ENCODE measurements at places on chromosomes 1 and 21. TPM values are rescaled to one million over a fixed set of nuclear protein-coding genes. Genes with fewer than 3 reads are reported as not detected.

Gene LCE1B
- total RNA-seq = not detected

DNA sequence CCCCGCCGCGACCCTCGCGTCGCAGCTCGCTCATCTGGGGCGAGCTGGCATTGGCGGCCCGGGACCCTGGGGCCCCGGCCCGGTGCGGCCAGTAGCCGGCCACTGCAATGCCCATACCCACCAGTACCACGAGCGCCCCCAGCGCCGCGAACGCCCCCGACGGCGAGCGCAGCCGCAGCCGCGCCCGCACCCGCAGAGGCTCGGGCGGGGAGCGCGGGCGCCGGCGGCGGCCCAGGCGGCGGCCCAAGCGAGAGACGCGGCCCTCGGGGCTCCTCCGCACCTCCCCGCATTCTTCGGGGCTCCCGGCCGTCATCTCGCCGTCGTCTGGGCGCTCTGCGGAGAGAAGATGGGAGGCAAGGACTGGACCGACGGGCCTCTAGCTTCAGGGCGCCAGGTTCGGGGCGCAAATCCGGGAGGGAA lies 2.2 kb downstream of the TMEM200B start:
- DNase-seq = no peak

DNA sequence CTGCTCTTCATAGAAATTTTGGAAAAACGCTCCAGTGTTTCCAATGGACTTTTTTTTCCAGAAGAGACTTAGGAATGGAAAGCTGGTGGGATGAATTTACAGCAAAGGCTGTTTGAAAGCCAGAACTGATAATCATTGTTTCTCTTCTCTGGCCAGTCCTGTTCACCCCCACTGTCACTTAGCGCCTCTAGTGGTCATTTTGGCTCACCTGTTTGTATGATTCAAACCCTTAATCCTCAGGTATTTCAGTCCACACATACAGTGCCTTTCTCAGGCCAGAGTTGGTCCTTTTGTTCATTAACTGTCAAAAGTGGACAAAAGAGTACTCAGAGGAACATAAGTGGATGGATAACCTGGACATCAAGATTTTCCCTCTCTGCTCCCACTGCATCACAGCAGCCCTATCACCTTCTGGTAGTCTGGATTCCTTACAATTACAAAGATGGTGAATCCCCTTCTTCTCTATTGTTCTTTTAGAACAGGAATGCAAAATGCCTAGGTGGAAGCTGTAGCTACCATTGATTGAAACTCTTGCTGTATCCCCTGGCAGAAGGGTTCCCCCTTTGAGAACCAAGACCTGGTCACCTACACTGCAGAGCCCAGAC lies 177.6 kb upstream of the OLFM3 start:
- peak; percentile 20 for DNase-seq

DNA sequence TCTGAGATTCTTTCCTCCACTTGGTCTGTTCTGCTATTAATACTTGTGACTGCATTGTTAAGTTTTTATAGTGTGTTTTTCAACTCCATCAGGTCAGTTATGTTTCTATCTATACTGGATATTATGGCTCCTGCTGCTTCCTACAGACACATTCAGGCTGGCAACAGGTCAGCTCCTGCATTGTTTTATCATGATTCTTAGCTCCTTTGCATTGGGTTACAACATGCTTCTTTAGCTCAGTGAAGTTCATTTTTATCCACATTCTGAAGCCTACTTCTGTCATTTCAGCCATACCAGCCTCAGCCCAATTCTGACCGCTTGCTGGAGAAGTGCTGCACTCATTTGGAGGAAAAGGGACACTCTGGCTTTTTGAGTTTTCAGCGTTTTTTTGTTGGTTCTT lies 37.3 kb upstream of the F3 start:
- DNase-seq = no peak

Gene TMEM52
- total RNA-seq = 0.67 TPM

GRCh38 chr21:36776981-36777617 lies 78.2 kb downstream of the SIM2 start:
- DNase-seq = no peak

GRCh38 chr1:3603156-3603555 lies 8.2 kb downstream of the MEGF6 start:
- no peak for DNase-seq

DNA sequence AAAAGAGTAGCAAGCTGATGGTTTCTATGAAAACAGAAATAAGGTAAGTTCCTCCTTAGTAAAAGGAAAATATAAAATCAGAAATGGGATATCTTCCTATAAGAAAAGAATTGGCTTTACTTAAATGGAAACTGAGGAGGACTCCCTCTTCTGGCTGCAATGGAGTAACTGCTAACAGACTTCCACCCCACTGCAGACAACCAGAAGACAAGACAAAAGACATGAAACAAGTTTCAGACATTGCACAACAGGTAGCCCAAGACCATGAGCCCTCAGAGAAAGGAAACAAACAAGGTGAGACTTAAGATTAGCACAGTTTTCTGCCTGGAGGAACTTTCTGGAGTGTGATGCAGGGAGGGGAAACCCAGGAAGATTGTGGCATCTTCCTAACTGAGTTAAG lies 17.0 kb upstream of the OLFML2B start:
- DNase-seq = peak; percentile 60

DNA sequence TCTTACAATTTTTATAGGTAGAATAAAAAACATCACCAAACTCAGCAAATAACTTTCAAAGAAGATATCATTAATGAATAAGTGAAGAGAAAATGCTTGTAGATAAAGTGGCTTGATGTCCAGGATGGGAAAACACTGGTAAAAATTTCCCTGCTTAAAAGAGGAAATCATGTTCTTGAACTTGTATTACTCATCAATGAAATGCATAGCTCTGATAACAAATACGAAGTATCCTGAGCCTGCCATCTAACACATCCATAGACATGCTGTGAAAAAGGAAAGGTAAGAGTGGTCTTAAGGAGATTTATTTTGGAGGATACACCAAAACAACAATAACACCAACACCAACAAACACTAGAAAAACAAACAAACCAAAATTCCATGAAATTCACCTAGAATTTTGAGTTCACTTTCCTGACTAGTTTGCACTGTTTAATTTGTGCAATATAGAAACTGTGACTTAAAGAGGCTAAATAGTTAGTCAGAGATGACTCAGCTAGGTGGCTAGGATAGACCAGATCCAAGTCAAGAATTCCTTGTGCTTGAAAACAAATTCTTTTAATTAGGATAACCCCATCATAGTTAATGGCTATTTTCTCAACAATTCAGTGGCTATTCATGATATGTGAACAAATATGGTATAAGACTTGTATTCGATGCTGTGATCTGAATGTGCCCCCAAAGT lies 179.8 kb upstream of the KCNK2 start:
- DNase-seq = no peak

DNA sequence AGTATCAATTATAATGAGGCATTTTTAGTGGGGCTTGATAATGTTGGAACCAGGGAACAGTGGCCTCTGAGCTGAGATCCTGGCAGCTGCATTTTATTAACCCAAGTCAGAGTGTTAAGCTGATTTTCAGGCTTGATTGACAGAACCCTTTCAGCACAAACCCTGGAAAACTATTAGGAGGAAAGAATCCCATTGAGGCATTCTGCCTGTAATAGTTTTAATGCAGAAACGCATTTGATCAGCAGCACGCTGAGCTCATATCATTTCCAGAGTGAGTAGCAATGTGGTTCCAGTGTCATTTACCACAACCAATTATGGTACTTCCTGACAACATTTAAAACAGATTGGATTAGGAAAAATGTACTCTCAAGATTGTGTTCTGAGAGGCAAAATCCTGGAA lies 78.3 kb upstream of the BARHL2 start:
- no peak for DNase-seq

DNA sequence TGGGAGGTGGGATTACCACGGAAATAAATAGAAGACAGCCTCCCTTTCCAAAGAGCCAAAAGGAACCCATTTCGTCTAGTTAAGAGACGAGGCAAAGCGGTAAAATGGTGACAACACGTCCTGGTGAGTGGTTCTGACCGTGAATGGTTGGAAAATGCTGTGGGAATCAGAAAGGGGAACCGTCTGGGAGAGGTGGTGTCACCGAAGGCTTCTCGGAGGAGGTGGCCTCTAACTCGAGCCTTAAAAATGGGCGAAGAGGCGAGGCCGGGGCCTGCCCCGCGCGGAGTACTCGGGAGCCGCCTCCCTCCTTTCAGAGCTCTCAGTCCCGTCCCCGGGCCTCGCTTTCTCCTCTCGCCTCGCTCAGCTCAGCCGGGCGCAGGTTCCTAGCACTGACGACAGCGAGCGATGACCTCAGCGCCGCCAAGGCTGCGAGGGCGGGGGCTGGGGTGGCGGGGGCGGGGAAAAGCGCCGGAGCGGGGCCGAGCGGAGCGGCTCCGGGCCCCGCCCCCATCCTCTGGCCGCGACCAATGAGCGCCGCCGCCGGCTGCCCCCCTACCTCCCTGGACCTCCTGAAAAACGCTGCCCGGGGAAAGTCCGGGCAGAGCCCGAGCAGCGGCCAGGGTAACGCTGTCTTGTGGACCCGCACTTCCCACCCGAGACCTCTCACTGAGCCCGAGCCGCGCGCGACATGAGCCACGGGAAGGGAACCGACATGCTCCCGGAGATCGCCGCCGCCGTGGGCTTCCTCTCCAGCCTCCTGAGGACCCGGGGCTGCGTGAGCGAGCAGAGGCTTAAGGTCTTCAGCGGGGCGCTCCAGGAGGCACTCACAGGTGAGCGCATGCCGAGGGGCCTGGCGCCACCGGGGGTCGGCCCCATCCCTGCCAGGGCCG lies at the start of gene BTG2:
Gene BTG2 (plus strand): TSS at position 601 of the 890 bp plus-strand sequence. CDS start 88 bp downstream, at position 689.
- peak; percentile 80 for DNase-seq

DNA sequence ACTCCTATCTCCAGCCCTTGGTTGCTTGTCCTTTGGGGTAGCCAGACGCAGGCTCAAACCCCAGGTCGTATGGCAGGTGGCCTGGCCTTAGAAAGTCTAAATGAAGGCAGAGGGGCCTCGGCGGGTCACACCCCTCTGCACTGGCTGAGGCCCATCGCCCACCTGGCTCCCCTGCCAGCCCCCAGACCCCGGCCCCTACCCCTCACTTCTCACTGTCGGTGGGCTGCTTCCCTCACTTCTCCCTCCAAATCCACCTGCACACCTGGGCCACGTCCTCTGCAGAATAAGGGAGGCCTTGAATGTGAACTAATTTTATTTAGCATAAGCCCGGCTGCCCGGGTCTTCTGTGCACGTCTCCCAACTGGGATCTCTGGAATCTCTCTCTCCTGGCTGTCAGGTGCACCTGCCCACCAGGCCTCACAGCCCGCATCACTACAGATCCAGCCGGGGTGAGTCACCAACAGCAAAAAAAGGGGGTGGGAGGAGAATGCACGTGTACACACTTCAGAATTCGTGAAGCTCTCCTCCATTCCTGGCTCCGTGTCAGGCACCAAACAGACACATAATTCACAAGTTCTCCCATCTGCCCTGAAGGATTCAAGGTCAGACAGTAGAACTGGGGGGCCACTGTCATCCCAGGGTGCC lies 107.5 kb upstream of the SIM2 start:
- no peak for DNase-seq

Gene GSTM4
- total RNA-seq = 32.1 TPM

DNA sequence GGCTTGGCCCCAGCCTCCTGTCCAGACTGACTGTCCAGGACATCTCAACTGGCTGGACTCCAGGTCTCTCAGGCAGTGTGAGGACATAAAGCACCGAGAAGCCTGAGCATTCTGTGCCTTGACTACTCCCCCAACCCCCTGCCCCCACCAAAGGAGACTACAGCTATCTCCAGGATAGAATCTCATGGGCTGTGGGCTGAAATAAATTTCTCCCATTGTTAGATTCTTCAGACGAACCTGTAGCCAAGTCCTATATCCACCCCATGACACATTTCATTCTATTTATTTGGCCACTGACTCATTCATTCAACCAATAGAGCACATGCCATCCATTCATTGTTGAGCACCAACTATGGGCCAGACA lies 11.4 kb downstream of the VWA5B1 start:
- DNase-seq = no peak

- no peak for DNase-seq
These were observed 29.0 kb upstream of the LGALS8 start for GRCh38 chr1:236494586-236495466.

- peak; percentile 65 for DNase-seq
These were observed 33.6 kb downstream of the SPAG17 start for GRCh38 chr1:118151312-118151937.

GRCh38 chr1:33319186-33319948 lies 1.5 kb downstream of the A3GALT2 start:
- no peak for DNase-seq

Gene LCE1D
- not detected for total RNA-seq

- no peak for DNase-seq
These were observed 47.1 kb upstream of the TLR5 start for GRCh38 chr1:223189903-223190724.

Gene OR2L2
- not detected for total RNA-seq

Gene PLEKHM2
- total RNA-seq = 37.6 TPM

DNA sequence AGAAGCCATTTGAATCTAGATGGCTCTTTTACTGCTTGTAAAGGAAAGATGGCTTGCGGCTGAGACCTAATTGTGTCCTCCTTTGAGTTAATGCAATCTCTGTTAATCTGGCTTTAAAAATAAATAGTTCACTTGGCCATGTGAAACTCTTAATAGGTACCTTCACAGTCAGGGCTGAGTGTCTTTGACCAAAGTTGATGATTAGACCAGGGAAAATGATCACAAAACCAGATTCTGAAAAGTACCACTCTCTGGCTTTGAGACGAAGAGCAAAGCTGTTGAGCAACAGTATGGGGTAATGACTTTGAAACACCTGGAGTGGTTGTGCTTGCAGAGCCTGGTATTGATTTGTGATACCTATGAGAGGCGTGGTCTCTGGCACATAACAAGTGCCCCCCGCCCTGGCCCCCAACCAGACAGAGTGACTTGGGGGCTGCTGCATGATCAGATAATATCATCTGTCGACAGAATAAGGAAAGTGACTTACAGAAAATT lies 4.7 kb downstream of the HUNK start:
- DNase-seq = no peak

DNA sequence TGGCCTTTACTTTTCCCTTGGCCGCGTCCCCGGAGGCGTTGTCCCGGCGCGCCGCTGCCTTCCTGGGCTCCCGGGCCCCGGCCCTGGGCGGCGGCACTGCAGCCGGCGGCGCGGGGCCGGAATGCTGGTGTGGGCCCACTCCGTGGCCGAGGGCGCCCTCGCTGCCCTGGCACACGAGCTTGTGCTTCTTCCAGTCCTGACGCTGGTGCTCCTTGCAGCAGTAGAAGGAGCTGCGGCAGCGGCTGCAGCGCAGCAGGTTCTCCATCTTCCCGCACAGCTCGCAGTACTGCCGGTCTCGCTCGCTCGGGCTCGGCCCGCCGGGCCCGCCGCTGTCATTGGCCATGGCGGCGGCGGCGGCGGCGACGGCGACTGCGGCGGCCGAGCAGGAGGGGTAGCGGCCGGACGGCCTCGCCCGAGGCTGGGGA lies 529 bp downstream of the EGLN1 start:
- DNase-seq = peak; percentile 16

Gene ASCL5
- total RNA-seq = not detected

- DNase-seq = peak; percentile 55
These were observed 2.5 kb downstream of the MPZ start for GRCh38 chr1:161307230-161307768.

Gene CTSS
- 2.5 TPM for total RNA-seq

GRCh38 chr1:208496467-208497371 lies 252.5 kb upstream of the PLXNA2 start:
- no peak for DNase-seq

- no peak for DNase-seq
These were observed 289.6 kb downstream of the RPS6KC1 start for GRCh38 chr1:213340593-213340992.

Gene KRTAP7-1
- not detected for total RNA-seq

- no peak for DNase-seq
These were observed 44.1 kb upstream of the KCNQ4 start for GRCh38 chr1:40739455-40740008.

Gene FOXD3
- 3.7 TPM for total RNA-seq

Gene ADAMTSL4
- 0.48 TPM for total RNA-seq

Gene UBASH3A
- not detected for total RNA-seq
